Colonic mucosa (tissue), 4 donors: ENCODE measurements at places on chromosomes 7 and 10. TPM values are rescaled to one million over a fixed set of nuclear protein-coding genes. Genes with fewer than 3 reads are reported as not detected.

The ACHE gene
- total RNA-seq: 5.3 TPM

The PHYHIPL gene
- total RNA-seq: not detected

The ZNF239 gene
- 1.9 TPM for total RNA-seq

The EPO gene
- total RNA-seq: not detected

The IFIT2 gene
- total RNA-seq: 7.5 TPM

The USP54 gene
- total RNA-seq: 151 TPM

The BTBD16 gene
- total RNA-seq: 0.40 TPM

The AKR1C3 gene
- total RNA-seq: 75.6 TPM
